Hepatic stellate cell (primary cell): ENCODE measurements at places on chromosomes 5 and 9.

DNA sequence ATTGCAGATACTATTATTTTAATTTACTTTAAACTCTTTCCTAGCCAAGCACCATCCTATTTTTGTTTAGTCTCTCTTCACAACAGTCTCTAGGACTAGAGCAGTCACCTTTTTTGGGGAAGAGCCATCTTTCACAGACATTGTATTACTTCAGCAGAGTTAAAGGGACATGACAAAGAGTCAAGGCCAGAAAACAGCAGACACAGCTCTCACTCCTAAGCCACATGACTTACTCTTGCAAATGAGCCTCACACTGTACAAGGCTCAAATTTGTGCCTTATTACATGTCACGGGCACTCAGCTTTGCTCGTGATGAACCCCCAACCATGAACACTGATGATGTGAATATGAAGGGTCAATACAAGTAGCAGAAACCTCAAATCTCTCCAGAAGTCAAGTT, 104.3 kb downstream of the ZNF608 start:
- no peak for DNase-seq

- DNase-seq, result no peak
Observed at GRCh38 chr5:14257995-14258403, 114.9 kb downstream of the TRIO start.

DNA sequence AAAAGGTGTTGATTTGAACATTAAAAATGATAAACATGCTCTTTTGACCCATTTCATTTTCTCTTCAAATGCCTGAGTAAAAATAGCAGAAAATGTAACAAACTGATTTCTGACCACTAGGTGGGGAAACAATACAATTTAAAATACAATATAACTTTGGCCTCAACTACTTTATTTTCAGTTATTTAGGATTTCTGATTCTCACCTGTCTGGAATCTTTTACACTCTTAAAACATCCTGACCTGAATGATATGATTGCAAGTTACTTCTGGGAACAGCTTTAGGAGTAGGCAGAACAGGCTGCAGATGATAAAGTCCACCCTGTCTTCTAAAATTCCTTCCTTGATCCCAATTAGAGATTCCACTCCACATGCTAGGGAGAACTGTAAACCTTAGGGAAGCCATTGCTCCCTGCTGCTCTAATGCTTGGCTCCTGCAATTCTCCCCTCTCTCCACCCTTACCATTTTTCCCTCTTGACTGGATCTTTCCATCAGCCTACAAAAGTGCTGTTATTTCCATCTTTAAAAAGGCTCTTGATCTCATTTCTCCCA, 70.3 kb downstream of the FYB1 start:
- no peak for DNase-seq

DNA sequence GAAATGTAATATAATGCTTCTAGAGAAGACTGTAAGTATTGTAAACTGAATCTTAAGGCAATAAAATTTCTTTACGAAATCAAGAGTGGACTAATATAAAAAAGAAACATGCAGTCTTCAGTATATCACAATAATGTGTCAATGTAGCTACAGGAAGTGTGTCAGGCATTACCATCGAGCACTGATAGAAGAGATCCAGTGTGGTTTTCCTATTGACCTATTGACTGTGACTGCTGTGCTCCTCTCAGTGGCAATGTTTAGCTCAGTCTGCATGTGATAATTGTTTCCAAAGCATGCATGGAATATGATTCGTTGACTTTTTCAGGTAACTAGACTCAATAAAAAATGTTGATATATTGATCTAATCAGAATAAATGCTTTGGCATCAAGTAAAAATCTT, 20.3 kb upstream of the PCSK1 start:
- no peak for DNase-seq

- no peak for DNase-seq
Observed at GRCh38 chr5:82150559-82150958, 127.6 kb downstream of the RPS23 start.

DNA sequence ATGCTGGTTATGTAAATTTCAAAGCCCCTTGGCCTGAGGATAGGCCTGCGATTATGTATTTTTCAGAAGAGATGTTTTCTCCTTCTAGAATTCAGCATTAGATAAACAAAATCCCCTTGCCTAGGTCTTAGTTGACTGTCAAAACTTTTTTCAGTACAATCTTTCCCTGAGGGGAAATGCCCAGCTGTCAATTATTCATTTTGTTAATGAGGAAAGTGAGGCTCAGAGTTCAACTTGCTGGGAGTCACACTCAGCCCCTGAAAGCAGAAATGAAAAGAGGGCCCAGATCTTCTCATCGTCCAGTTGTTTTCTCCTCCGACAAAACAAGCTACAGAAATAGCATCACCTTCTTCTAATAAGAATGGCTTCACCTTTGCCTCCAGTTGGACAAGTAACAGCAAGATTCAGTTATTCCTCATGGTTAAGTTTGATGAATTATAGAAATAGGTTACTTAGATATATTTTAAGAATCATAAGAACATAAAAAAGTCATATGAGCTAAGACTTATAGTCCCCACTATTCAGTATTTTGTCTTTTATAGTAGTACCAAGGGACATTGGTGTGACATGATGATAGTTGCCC, 627.1 kb upstream of the WWC1 start:
- no peak for DNase-seq

DNA sequence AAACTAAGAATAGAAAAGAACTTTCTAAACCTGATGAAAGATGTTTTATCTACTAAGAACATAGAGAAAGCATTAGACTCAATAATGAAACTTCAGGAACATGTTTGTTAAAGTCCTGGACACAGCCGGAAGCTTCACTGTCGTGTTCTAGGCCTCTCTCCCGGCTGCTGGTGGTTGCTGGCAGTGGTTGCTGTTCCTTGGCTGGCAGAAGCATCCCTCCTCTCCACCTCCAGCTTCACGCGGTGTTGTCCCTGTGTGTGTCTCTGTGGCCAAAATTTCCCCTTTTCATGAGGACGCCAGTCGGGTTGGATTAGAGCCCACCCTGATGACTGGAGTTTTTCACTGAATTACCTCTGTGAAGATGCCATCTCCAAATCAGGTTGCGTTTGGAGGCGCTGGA, 6.5 kb upstream of the MED10 start:
- no peak for DNase-seq
